ENCODE measurements at places on chromosomes 2 and 18. TPM values are rescaled to one million over a fixed set of nuclear protein-coding genes. Genes with fewer than 3 reads are reported as not detected.

COL3A1 gene
- 914 TPM for polyA plus RNA-seq

TACR1 gene
- polyA plus RNA-seq = 2.9 TPM

MDH1B gene
- polyA plus RNA-seq = 13.6 TPM

COL4A3 gene
- 79.8 TPM for polyA plus RNA-seq

ANKRD29 gene
- 0.93 TPM for polyA plus RNA-seq

KRTCAP3 gene
- polyA plus RNA-seq = 10.7 TPM

SLC9A4 gene
- 7.0 TPM for polyA plus RNA-seq

LIMS4 gene
- polyA plus RNA-seq = 2.1 TPM

CFC1 gene
- not detected for polyA plus RNA-seq

GRCh38 chr2:47206181-47206580 is 51.1 kb upstream of the STPG4 start:
- DNase-seq = no peak

GRCh38 chr18:79508565-79509535 is 113.1 kb downstream of the NFATC1 start:
- DNase-seq = no peak

GRCh38 chr2:153072077-153072476 is 353.7 kb downstream of the ARL6IP6 start:
- no peak for DNase-seq

GRCh38 chr18:60508108-60508507 is 135.5 kb upstream of the MC4R start:
- no peak for DNase-seq

- DNase-seq = no peak
These were observed 241.8 kb downstream of the TFCP2L1 start for GRCh38 chr2:121043061-121043826.

- DNase-seq = no peak
These were observed 381.0 kb downstream of the MTX2 start for GRCh38 chr2:176650104-176650837.

DNA sequence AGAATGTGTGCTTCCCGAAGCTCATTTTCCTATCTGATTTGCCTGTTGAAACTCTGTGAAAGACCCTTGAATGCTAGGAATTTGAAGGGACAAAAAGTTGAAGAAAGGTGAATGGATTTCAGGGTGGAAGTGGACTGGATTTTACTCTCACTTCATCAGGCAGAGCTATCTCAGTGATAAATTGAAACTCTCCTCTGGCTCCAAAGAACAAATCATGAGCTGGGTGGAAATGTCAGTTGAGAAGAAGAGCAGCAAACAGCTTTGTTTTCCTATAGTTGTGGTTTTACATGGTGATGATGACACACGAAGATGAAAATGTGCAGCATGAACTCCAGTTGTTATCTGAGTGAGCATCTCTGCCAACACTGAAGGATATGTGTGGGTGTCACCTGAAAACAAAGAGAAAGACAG is 34.4 kb downstream of the CD28 start:
- no peak for DNase-seq

GRCh38 chr2:174924061-174924693 is 81.0 kb downstream of the CHN1 start:
- no peak for DNase-seq

- no peak for DNase-seq
These were observed 39.4 kb upstream of the ASB1 start for GRCh38 chr2:238387332-238387731.

DNA sequence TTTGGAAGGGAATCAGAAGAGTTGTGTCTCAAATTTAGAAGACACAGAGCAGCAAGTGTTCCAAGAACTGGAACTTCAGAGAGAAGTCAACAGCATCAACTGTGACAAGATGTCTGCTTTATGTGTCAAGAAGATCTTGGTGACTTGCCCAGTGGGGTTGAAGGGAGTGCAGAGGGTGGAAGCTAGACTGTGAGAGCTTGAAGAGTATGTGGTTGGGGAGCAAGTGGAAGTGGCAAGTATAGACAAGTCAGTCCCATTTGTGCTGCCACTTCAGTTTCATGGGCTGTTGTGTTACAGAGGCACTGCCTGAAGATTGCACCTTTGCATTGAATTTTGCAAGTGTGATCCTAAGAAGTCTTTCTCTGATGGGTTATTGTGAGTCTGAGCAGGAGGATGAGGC is 68.7 kb upstream of the MC2R start:
- DNase-seq = no peak

DNA sequence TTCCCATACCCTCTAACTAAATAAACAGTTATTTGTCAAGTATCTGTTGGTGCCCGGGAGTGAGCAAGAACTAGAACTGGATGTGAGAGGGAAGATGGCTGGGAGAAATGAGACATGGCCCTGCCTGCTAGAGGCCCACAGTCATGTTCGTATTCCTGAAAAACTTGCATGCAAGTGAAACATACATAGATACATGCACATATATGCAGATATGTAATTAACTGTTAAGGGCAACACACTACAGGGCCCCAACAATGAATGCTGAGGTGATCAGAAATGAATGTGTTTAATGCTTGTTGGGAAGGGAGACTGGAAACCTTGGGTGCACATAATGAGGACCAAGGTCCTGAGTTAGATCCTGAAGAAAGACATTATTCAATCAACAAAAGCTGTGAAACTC is 49.8 kb downstream of the ADD2 start:
- no peak for DNase-seq

GRCh38 chr2:39385172-39385571 is 51.9 kb downstream of the MAP4K3 start:
- DNase-seq = no peak

GRCh38 chr2:84971510-84972206 is 697 bp downstream of the KCMF1 start:
- peak; percentile 41 for DNase-seq

GRCh38 chr2:66853585-66853984 is 418.7 kb downstream of the MEIS1 start:
- DNase-seq = no peak

- DNase-seq = no peak
These were observed 208.1 kb downstream of the KLHL29 start for GRCh38 chr2:23592898-23593751.

- DNase-seq = no peak
These were observed 463.2 kb downstream of the CDH2 start for GRCh38 chr18:27713738-27714095.

DNA sequence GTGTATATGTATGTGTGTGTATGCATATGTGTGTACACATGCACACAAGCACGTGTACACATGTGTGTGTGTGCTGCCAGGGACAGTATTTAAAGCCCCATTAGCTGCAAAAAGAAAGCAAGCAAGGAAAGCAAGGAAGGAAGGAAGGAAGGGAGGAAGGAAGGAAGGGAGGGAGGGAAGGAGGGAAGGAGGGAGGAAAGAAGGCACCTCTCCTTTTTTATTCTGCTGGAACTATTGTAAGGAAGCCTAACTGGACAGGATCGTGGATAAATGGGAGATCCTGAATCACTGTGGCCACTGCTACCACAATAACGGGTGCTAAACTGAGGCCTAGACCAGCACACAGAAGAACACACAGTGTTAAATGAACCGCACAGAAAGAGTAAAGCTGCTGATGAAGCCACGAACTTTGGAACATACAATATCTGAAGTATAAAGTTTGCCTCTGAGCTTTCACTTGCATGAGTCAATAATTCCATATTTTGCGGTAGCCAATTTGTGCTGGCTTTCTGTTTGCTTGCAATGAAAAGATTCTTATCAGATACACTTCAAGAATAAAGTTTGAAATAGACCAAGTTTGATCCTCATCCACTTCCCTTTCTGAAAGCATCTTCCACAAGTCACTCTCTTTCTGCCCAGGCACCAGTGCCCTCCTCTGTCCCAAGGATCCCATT is 15.5 kb downstream of the CACNB4 start:
- DNase-seq = no peak

- DNase-seq = no peak
These were observed 656.3 kb downstream of the XIRP2 start for GRCh38 chr2:167544602-167545001.

- DNase-seq = no peak
These were observed 126.7 kb upstream of the COPS8 start for GRCh38 chr2:236959036-236959435.

- no peak for DNase-seq
These were observed 894.6 kb downstream of the DCC start for GRCh38 chr18:53234610-53235009.

DNA sequence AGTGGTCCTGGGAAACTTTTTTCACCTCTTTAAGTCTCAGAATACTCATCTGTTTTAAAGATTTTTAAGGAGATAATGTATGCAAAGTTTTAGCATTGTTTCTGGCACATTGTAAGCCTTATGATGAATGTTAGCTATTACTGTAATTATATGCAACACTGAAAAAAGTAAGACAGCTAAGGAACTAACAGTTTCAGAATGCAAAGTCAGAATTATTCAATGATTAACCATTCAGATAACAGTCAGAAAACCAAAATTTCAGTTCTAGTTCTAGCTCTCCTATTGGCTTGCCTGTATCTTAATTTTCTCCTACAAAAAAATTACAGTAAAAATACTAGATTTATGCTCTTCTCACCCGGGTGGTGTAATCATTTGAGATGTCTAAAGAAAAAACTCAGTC is 101.1 kb downstream of the SLC4A10 start:
- no peak for DNase-seq

DNA sequence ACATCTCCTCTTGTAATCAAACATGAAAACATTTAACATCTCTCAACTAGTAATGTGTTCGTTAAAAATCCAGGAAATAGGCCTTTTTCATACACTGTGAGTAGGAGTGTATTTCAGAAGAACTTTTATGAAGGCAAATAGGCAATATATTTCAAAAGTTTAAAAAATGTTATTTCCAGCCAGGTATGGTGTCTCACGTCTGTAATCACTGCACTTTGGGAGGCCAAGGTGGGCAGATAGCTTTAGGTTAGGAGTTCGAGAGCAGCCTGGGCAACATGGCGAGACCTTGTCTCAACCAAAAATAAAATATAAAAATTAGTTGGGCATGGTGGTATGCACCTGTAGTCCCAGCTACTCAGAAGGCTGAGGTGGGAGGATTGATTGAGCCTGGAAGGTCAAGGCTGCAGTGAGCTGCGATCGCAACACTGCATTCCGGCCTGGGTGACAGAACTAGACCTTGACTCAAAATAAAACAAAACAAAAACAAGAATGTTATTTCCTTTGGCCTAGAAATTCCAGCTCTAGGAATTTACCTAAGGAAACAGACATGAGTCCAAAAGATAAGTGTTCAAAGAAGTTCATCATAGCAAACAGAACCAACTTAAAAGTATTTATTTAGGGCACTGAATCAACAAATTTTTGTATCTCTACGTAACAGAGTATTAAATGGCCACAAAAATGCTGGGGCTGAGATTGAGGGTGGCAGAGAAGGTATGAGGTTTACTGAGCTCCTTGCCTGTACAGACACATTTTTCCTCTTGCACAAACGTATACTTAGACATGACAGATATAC is 14.9 kb downstream of the RBKS start:
- DNase-seq = no peak

DNA sequence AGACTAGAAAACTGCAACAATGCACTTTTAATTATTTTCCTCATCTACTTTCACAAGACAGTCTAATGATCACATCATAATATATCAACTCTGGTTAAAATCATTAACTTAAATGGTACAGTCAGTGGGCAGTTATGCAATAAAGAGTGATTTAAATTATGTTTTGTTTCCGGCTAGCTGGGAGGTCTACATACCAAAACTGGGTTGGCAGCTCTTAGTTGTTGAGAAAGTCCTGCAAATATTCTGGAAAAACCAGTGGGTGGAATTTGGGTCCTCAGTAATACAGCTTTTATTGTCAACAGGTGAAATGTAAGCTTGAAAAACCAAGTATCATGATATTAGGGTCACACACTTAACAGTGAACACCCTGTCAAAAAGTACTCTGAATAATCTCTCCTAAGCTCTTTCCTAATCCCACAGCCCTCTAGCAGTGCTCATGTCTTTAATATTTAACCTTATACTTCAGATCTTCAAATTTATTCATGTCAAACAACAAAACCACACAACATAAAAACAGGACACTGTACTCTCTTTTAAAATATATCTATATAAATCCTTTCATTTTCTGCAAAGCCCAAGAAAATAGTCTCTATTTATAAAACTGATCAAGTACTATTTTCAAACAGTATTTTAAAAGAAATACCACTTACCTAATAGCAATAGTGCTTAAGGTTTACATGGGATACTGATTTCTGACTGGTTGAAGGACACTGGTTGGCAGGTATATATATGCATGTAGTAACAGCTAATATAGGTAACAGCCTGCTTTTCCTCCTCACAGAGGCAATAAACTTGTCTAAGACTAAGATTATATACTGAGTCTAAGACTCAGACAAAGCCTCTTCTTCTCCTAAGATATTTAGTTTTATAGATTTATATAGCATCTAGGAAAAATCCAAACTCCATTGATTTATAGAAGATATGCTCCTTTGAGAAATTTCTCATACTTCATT is 103.8 kb downstream of the GAREM1 start:
- no peak for DNase-seq

DNA sequence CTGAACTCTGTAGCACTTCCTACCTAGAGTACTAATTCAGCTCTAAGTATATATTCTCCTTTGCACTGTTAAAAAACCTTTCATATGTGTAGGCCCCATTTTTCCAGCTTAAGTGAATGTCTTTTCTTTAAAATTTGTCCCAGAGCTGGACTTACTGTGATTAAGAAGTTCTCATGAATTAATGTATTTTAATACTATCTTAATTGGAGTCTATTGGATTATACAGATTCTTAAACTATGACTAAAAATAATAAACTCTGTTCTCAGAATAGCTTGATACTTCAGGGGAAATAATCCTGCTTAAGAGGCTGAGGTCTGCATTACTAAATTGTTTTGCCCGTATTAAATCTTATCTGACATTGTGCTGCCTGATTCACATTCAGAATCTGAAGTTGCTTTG is 223.3 kb downstream of the RIT2 start:
- DNase-seq = no peak

- peak; percentile 56 for DNase-seq
These were observed 539.5 kb downstream of the NRXN1 start for GRCh38 chr2:50492477-50492851.

- no peak for DNase-seq
These were observed 251.1 kb upstream of the RASGRP3 start for GRCh38 chr2:33225350-33225749.

DNA sequence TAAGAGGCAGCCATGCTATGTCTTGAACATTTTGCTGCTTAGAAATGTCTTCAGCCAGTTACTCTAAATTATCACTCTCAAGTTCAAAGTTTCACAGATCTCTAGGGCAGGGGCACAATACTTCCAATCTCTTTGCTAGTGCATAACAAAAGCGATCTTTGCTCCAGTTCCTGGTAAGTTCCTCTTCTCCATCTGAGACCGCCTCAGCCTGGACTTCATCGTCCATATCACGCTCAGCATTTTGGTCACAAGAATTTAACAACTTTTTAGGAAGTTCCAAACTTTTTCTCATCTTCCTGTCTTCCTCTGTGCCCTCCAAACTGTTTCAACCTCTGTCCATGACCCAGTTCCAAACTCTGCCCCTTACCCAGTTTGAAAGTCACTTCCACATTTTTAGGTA is 8.8 kb upstream of the SLC35F5 start:
- DNase-seq = no peak
